ENCODE measurements at places on chromosomes 12 and 14.
A peak's percentile ranks its signal among the peaks of the same experiment; 100 is the strongest.

- no peak for DNase-seq
Measured at GRCh38 chr12:123131879-123132402, 18.9 kb downstream of the PITPNM2 start.

DNA sequence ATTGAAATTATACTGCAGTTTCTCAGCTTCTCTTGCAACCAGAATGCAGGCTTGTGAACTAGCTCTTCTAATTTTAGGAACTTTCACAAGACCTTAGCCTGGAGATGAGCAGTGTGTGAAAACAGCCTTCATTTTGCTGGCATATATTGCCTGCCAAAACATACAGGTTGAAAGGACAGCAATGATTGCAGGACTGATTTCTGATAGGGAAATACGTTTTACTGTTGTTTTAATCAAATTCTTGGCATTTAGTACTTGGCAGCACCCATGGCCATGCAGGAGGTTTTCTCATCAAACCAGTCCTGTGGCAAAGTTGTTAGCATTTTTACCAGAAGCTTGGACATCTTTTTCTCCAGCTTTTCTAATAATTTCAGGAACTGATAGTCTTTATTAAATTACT lies 91.9 kb upstream of the MUCL1 start:
- no peak for DNase-seq

GRCh38 chr12:18483698-18484325 lies 222.5 kb downstream of the PIK3C2G start:
- DNase-seq, result no peak

GRCh38 chr12:94140556-94140955 lies 7.8 kb upstream of the PLXNC1 start:
- DNase-seq, result no peak

- no peak for DNase-seq
Measured at GRCh38 chr14:50400461-50400860, 3.8 kb upstream of the CDKL1 start.

DNA sequence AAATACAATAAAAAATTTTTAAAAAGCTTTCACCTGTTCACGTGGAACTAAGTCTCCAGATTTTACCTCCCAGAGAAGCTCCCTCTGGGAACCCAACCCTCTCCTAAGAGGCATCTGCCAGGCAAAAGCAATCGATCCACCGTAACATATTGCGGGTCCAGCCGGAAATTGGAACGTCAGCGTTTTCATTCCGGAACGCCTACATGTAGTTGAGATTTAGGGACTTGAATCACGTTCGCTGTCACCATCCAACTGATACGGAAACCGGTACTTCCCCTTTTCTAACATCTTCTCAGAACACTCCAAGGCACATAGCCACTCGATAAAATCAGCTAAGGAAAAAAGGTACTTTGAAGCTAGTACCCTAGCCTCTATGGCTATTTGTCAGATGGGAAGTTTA lies 70.3 kb downstream of the COX16 start:
- DNase-seq, result no peak

DNA sequence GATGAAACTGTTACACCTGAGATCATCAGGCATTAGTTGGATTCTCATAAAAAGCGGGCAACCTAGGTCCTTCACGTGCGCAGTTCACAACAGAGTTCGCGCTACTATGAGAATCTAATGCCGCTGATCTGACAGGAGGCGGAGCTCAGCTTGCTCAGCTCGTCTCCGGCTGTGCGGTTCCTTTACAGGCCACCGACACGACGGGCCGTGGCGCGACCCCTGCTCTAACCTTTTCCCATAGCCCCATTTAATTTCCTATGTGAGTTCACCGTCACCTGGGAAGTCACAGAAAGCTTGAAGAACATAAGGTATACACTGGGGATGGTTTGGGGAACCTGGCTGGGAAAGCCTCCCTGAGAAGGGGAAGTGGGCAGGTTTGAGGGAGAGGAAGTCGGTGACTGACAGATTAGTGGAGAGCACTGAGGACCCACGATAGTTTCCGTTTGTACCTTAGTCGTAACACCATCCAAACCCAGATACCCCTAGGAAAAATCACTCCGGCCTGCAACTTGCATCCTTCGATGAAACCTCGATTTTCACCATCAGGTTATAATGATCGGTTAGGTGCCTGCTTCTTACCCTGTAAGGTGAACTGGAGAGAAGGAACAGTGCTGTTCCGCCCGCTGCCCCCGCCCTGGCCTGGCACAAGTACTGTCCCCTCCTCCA lies 2.8 kb upstream of the AAAS start:
- no peak for DNase-seq

DNA sequence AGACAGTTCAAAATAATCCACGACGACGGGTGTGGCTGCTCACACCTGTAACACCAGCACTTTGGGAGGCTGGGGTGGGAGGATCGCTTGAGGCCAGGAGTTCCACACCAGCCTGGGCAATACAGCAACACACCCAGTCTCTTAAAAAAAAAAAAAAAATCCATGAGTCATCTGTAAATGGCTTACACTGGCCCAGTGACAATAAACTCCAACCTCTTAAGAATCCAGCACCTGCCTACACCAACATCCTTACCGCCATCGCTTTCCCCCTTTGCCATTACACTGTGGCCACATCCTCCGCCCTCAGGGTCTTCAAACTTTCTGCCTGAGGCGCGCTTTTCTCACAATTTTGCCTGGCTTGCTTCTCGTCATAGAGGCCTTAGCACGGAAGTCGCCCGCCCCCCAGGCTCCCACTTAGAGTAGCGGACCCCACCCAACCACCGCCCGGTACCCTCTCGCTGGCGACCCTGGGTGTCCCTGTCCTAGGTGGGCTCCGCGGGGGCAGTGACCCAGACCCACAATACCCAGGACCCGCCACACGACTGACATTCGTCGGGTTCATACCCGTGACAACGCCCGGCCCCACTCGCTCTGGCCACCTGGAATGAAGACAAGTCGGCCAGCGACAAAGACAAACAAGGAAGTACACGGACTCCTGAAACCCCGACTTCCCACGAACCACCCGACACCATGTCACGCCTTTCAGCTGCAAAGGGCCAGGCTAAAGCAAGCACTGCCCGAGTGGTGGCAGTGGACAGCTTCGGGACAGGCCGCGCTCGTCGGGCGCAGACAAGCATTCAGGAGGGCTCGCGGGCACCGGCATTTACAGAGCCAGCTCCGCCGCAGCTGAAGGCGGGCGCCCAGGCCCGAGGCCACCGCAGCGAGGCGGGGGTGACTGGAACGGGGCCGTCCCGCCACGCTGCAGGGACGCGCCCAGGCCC lies 636 bp downstream of the GOLGA3 start:
- peak; percentile 43 for DNase-seq

DNA sequence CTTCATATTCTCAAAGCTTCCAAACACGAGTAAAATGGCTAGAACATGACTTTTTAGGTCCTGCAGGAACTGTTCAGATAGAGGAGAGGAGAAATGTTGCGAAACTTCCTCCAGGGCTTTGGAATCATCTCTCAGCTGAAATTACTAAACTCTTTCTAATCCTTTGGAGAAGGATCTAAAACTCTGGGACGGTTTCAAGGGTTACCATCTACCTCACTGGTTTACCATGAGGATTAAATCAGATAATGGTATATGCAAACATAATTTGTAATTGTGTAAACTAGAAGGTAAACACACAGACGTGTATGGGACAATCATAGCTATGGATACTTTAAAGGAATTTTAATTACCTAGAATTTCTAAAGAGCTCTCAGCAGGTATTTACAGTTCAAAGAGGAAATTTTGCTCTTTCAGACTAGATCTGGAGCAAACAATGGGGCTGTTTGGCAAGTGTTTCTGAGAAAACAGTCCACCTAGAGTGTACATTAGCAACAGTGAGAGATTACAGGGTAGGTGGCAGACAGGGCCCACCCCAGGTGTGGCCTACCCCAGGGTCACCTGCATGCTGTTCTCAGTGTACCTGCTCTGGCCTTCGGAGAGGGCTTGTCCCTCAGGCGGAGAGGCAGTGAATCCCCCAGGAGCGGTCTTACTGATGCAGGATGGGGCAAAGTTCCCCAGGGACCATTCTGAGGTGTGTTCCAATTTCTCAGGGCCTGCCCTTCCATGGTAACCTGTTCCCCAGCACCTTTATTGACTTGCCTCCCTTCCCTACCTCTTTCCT lies 124.7 kb upstream of the MAX start:
- no peak for DNase-seq

GRCh38 chr14:61644175-61644574 lies 51.1 kb upstream of the HIF1A start:
- no peak for DNase-seq

DNA sequence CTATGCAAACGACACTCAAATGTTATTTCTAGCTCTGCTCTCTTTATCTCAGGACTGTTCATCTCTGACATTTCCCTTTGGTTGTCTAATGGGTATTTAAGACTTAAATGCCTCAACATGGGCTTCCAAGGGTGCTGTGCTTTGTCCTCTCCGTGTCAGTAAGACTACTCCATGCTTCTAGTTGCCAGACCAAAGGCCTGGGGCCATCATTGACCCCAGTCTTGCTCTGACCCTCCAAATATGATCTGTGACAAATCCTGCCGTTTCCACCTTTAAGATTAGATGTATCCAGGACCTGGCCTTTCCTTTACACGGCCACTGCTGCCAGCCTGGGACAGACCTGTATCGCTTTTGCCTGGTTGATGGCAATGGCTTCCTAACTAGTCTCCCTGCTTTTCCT lies 126.3 kb upstream of the DYRK2 start:
- no peak for DNase-seq

- DNase-seq, result no peak
Measured at GRCh38 chr14:94027566-94028449, 1.7 kb downstream of the OTUB2 start.

- no peak for DNase-seq
Measured at GRCh38 chr14:59004012-59004411, 184.5 kb upstream of the DAAM1 start.

DNA sequence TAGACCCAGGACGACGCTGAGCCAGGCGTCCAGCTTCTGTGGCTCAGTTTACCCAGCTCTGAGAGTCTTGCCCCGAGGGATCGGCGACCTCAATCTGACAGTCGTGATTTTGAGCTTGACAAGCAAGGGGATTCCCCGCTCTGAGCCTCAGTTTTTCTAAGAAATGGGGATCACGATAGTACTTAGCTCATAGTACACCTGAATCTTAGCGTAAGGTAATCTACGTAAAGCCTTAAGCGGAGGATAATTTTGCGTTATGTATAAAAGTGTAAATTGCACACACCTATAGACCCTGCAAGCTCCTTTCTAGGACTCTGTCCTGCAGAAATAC lies 285 bp downstream of the MVK start:
- no peak for DNase-seq

- DNase-seq, result peak; percentile 33
Measured at GRCh38 chr12:119594772-119595445, 1.3 kb downstream of the TMEM233 start.

GRCh38 chr12:131988054-131988796 lies 38.5 kb downstream of the EP400 start:
- DNase-seq, result no peak

DNA sequence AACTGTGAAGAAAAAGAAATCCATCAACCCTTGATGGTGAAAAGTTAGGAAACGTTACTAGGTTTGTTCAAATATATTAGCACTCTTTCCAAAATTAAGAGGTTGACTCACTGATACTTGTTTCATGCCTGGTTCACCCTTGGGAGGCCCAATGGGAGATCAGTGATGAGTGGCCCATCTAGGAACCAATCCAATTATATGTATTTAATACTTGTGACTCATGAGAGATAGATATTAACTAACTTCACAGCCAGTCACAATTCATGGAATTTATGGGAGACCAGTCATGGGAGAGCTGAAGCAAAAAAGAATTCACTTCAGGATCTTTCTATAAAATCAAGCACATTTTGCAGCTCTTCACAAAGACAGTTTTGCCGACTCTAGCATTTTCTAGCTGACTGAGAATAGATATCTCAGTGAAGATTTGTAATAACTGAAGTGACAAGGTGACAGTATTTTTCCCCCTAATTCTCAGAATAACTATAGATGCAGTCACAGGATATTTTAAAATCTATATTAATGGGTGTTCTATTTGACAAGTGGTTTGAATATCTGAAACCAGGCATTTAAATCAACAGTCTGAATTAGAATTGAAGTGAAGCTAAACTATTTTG lies 230.2 kb downstream of the EPS8 start:
- DNase-seq, result no peak

GRCh38 chr14:52363961-52364360 lies 49.8 kb downstream of the PTGER2 start:
- no peak for DNase-seq

GRCh38 chr12:127342861-127343260 lies 924.1 kb upstream of the TMEM132C start:
- DNase-seq, result no peak

DNA sequence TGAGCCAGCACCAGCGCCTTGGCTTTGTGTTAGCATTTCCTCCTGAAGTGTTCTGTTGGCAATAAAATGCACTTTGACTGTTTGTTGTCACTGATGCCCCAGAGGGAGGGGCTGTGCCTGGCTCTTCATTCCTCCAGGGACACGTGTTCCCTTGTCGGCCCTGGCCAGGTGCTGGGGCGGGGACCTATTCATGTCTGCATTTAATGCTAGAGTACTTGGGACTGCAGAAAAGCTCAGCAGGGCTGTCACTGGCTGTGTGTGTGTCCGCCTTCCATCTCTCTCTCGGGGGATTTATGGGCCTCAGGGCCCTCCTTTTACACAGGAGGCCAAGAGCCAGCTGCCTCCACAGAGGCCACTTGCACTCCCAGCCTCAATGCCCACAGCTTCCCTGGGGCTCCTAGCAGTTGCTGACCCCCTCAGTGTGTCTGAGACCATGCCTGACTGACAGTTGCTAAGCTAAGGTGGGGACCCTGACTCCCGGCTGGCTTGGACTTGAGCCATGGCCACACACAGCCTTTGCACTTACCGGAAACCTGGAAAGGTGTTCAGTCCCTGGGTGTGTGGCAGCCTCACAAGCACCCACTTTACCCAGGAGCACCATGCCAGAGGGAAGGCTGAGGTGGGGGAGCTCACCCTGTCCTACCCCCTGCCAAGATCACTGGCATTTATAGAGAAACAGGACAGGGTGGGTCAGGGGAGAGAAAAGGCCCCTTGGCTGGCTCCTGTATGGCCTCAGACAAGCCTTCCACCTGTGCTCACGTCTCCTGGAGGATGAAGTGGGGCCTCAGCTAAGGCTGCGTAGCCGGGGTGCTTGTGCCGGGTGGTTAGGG lies 27.8 kb downstream of the HIP1R start:
- DNase-seq, result no peak

- no peak for DNase-seq
Measured at GRCh38 chr14:102811971-102812370, 34.7 kb downstream of the TRAF3 start.

All from heart left ventricle (tissue), 16 donors.